ENCODE measurements at places on chromosomes 3 and 15. TPM values are rescaled to one million over a fixed set of nuclear protein-coding genes. Genes with fewer than 3 reads are reported as not detected.

DNA sequence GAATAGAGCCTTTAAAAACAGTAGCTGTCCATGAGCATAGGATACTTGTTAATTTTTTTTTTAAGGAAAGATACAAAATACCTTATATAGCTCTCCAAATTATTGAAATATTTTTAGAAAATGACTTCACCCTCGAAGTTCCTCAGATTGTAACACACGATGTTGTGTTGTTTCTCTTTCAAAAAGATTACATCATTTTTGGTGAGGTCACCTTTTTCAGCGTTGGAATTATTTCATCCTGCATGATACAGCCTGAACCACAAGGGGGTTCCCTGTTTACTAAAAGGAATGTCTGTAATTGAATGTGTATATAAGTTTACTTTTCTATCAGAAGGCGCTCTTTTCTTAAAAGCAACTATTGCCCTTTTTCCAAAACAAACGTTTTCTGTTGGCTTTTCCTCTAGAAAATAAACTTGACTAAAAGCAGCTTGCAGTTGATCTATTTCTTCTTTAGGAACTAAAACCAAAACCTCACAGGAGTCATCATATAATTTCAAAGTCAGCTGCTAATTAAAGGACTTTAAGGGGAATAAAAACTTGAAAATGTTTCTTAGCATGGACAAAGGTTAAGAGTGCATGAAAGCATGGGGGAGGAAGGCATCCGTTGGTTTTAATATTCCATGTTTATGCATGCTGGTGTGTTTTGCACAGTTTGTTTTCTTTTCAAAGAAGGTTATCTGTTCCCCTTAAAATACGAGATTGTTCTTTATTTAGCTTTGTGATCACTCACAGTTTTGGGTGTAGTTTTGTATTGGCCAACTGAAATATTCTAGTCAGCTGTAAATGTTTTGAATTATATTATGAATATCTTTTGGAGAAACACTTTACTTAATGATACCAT lies 29.4 kb downstream of the LYSMD4 start:
- no peak for DNase-seq

GRCh38 chr15:72866182-72866581 lies 82.6 kb upstream of the ADPGK start:
- no peak for DNase-seq

CCR9 gene
- 0.14 TPM for total RNA-seq

DNA sequence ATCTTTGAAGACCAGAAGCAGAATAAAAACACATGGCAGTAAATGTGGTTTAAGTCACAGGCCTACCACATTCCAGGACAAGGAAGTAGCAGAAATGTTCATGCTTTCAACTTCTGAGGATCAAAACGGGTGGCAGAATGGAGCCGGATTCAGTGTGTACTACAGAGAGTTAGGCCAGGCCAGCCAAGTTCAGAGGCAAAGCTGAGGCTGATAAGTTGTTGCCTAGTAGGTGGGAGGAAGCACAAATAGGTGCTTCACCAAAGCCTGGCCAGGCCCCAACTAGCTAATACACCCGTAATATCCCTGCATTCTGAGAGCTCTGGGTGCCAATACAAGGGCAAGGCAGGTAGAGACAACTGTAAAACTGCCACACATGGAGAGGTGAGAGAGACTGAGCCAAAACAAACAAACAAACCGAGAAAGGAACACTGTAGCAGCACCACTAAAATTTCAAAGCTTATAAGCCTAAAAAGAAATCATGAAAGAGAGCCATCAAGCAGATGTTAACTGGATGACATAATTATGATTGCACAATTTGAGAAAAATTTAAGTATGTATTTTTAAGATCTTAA lies 156.4 kb upstream of the CBLB start:
- DNase-seq, result no peak

GRCh38 chr3:123286308-123287023 lies 84.7 kb downstream of the SEC22A start:
- peak; percentile 43 for DNase-seq

Data from activated T-cell treated with anti-CD3 and anti-CD28 coated beads, Interleukin-2, amount 50 U/mL, for 72 hours (primary cell).